ENCODE measurements at places on chromosomes 6 and 20. TPM values are rescaled to one million over a fixed set of nuclear protein-coding genes. Genes with fewer than 3 reads are reported as not detected.

GRCh38 chr6:155882527-155883333 is 427.1 kb upstream of the NOX3 start:
- DNase-seq = no peak

Gene TENT5A
- 1.3 TPM for total RNA-seq

Gene CGAS
- total RNA-seq = 4.7 TPM

- no peak for DNase-seq
These were observed 1293.3 kb downstream of the EPHA7 start for GRCh38 chr6:92126088-92126487.

- DNase-seq = no peak
These were observed 277.1 kb upstream of the QKI start for GRCh38 chr6:163137398-163137881.

- no peak for DNase-seq
These were observed 333.9 kb upstream of the SOX4 start for GRCh38 chr6:21259660-21260059.

Gene BPIFA1
- not detected for total RNA-seq
